NCI-H1694 (cell line): ENCODE measurements at places on chromosomes 2 and 18.

DNA sequence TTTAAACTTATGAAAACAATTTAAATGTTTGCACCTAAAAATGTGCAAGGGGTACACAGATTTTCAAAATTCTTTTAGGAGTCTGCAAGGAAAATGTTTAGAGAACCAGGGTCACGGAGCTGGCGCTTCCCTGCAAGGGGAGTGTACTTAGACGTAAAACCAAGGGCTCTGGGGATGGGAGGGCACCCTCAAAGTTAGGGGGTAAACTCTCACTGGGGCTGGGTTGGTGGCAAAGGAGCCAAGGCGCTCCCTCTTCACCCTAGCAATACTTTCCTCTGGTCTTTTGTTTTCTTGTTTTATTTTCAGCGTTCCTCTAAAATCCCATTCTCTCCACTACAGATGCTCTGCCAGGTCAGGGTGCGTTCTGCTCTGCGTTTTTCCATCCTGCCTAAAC, 20.0 kb downstream of the TMEM247 start:
- no peak for DNase-seq

- DNase-seq = no peak
Observed at GRCh38 chr2:54999182-54999581, 51.1 kb downstream of the RTN4 start.

GRCh38 chr18:55113800-55114199, 154.5 kb upstream of the CCDC68 start:
- DNase-seq = no peak

- no peak for DNase-seq
Observed at GRCh38 chr18:59517446-59518165, 158.5 kb upstream of the LMAN1 start.

- no peak for DNase-seq
Observed at GRCh38 chr2:126890551-126891450, 7.9 kb upstream of the TEX51 start.

GRCh38 chr2:160042054-160042453, 20.4 kb downstream of the PLA2R1 start:
- no peak for DNase-seq

- DNase-seq = no peak
Observed at GRCh38 chr2:30262716-30263309, 31.5 kb downstream of the LBH start.

DNA sequence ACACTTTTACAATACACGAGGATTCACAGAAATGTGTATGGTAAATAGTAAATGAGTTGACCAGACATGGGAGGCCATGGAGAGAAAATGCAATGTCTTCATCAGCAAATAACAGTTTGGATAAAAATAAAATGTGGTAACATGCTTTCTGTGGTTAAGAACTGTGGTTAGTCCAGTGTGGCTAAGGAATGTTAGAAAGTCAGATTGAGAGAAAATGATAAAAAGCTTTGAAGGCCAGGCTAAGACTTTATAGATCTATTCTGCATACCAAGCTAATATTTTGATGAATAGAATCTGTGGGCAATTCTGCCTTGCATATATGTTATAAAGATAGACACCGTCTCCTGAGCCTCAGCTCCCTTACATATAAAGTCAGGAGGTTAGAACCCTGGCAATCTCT, 215.9 kb downstream of the SOX11 start:
- no peak for DNase-seq

- DNase-seq = no peak
Observed at GRCh38 chr2:16093639-16094529, 153.5 kb downstream of the MYCN start.

DNA sequence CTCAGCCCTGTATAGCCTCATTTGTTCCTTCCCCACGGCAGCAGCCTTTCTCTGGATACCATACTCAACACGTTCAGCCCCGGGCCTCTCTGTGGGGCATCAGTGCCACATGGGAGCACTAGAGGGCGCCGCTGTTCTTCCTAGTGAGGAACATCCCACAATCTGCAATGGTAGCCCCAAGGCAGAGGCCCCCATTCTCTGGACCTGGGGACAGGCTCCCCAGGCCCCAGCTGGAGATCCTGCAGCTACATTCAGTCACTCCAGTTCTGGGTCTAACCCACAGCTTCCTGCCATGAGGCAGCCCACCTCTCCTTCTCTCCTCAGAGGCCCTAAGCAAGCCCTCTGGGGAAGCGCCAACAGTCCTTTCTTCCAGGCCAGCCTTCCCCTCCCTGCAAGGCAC, 14.2 kb upstream of the SFXN5 start:
- DNase-seq = peak; percentile 54

GRCh38 chr2:166882851-166883250, 5.4 kb upstream of the XIRP2 start:
- DNase-seq = no peak

DNA sequence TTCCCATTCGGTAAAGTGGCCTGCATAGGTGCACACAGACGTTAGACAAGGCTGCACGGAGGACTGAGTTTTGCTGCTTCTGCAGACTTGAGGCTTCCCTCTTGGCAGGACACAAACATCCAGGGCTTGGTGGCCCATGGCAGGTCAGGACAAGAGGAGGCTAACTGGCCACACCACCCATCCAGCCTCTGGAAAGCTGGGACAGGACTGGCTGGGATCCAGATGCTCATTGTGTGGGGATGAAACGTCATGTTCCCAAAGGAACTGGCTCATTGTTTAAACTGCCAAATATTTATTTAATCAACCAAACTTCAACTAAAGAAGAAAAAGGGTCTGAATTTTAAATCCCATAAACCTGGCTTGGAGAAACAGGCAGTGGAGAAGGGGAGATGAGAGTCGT, 239.1 kb upstream of the EPAS1 start:
- DNase-seq = no peak

- DNase-seq = peak; percentile 9
Observed at GRCh38 chr18:45596036-45596435, 19.2 kb upstream of the SLC14A2 start.

DNA sequence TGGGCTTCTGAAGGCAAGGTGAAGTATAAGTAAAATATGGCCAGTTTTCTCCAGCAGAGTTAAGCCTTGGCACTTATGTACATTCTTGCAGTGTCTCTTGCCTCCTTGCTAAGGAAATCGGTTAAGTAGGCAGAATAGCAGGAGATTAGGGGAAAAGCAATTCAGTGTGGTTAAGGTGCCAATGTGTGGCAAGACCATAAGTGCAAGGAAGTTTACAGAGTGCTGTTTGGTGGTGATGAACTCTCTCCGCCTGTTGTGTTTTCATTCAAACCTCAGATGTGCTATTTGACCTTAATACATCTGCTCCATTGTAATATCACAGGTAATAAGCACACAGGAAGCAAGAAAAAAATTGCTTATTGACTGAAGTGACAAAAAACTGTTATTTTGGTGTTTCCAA, 156.1 kb downstream of the MGAT5 start:
- DNase-seq = no peak

- DNase-seq = no peak
Observed at GRCh38 chr2:23149777-23150176, 235.2 kb upstream of the KLHL29 start.

DNA sequence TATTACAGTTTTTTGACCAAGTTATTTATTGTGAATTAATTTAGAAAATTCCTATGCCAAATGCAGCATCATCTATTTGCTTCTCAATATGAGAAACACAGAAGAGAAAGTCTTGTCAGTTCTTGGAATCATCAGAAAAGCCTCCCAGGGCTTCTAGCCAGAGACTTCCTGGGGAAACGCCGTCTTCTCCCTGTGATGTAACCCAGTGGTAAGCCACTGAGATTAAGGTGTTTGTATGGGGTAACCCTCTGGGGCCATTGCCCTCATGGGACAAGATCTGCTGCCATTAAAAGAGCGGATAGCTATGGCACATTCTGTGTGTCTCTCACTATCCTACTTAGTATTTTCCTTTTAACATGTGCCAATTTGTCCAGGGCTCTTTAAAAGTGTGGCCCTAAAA, 28.0 kb downstream of the ANKRD29 start:
- DNase-seq = no peak

GRCh38 chr2:162782138-162782537, 56.4 kb downstream of the KCNH7 start:
- no peak for DNase-seq

GRCh38 chr18:79615091-79615490, 64.5 kb upstream of the CTDP1 start:
- DNase-seq = no peak

DNA sequence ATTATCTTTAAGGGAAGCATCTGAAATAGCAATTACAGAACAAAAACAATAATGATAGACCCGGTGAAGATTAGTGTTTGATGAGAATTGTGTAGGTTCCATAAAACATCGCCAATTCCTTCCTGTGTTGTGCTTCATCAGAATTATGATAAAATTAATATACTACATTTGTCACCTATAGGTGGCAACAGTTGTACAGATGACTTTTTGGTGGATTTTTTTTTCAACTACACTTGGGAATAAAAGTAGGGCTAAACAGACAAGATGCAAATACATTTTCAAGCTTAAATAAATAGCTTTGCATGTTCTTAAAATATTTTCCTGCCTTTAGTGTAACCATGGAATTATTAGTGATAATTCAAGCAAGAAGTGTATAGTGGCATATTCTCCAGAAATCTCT, 7.0 kb upstream of the LYPD1 start:
- DNase-seq = peak; percentile 10

- no peak for DNase-seq
Observed at GRCh38 chr2:133568598-133568997, 335 bp upstream of the NCKAP5 start.

GRCh38 chr2:20212459-20212870, 12.5 kb downstream of the SDC1 start:
- DNase-seq = peak; percentile 96

GRCh38 chr18:21393986-21394385, 152.0 kb downstream of the GREB1L start:
- DNase-seq = no peak

- DNase-seq = no peak
Observed at GRCh38 chr18:50961974-50962373, 5.9 kb upstream of the ELAC1 start.

- DNase-seq = no peak
Observed at GRCh38 chr2:231185050-231185725, 13.2 kb upstream of the ARMC9 start.

DNA sequence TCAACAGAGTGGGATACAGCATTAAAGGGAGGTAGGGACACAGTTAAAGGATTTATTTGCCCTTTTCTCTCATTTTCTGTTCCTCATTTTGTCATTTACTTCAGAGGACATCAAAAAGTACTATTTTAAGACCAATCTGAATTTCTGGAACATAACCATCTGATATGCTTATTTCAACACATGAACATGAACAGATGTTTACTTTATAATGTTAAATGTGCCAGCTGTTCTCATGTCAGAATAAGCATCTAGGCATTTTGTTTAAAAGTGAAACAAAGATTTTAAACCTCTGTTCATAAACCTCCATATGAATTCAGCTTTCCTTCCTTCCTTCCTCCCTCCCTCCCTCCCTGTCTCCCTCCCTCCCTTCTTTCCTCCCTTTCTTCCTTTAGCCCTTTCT, 677.7 kb downstream of the CNTNAP5 start:
- no peak for DNase-seq

- peak; percentile 69 for DNase-seq
Observed at GRCh38 chr18:251572-251971, 16.3 kb downstream of the THOC1 start.

DNA sequence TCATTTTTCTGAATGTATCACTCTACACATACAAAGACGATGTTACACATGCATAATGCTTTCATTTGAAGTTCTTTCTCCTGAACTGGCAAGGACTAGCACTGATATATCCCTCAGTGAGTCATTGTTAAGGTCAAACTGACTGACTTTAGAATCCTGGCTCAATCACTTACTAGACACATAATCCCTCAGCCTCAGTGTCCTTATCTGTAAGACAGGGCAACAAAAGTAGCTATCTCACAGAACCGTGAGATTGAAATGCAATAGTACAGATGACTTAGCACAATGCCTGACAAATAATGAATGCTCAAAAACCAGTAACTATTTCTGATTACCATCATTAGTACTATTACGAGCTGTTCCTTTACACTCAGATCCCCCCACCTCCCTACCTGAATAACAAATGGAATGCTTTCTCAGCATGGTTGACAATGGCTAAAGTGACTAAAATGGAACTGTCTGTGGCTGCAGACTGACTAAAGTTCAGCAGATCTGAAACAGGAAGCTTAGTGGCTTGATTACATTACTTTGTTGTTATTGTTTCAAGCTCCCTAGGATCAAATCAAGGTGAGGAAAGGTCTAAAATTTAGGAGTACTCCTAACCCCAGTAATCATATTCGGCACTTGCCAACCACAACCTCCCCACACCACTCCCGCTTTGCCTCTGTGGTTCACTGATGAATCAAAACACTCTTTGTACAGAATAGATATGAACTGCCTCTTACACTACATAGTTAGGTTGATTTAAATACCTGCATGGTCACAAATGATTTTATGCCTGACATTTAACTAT, 35.8 kb upstream of the CACNB4 start:
- no peak for DNase-seq

- no peak for DNase-seq
Observed at GRCh38 chr18:78757014-78757413, 222.6 kb upstream of the SALL3 start.

GRCh38 chr2:75526842-75527241, 33.9 kb downstream of the EVA1A start:
- no peak for DNase-seq

DNA sequence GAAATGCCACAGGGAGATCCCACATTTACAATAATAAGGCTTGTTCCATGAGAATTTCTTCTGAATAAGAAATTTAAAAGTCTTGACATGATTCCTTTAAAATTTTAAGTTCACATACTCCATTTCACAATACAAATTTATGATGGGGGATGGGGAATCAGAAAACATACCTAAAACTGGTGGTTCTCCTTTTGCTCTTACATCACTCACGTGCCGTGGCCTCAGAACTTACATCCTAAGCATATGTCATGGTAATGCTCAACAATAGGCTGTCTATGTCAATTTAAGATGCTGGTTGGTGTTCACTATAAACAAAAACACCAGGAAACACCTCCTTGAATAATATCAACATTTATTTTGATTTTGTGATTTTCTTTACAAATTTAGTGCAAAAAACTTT, 12.8 kb downstream of the UPP2 start:
- DNase-seq = no peak

GRCh38 chr2:188449561-188449960, 157.9 kb downstream of the GULP1 start:
- DNase-seq = no peak

- no peak for DNase-seq
Observed at GRCh38 chr18:3513481-3513880, 63.5 kb downstream of the TGIF1 start.

GRCh38 chr2:216905649-216906329, 45.9 kb upstream of the TNP1 start:
- DNase-seq = no peak

DNA sequence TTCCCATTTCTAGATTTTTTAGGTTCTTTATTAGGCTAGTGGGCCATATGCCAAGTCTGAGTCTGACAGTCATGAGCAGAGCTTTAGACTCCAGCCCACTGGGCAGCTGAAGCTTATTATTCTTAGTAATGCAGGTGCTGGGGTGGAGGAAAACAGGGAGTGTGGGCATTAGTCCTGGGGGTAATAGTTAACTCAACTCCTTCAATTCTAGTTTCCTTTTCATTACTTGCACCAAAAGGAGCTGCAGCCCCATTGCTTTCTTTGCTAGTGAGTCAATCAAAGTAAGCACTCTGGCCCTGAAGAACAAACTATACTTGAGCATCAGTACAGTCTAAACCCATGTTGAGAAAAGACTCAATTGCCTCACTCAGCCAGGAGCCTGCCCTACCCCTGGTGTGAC, 35.5 kb downstream of the ICOS start:
- DNase-seq = no peak
